CD4-positive, alpha-beta T cell treated with Interleukin-1 beta for 1 hour (primary cell): ENCODE measurements at places on chromosomes 2 and 18.

DNA sequence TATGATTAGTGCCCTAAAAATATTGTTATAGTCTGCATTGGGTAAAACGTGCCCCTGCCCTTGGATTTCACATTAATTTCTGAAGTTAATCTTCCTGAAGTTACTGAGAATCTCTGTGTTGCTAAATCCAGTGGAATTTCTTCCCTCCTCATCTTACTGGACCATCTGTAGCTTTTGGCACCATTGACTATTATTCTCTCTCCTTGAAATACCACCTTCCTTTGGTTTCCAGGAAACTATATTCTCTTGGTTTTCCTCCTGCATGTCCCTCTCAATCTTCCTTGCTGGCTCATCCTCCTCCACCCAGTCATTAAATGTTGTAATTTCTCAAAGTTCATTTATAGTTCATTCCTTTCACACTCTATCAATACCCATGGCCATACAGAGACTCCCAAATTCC lies 110.6 kb upstream of the SLC35G4 start:
- no peak for DNase-seq

DNA sequence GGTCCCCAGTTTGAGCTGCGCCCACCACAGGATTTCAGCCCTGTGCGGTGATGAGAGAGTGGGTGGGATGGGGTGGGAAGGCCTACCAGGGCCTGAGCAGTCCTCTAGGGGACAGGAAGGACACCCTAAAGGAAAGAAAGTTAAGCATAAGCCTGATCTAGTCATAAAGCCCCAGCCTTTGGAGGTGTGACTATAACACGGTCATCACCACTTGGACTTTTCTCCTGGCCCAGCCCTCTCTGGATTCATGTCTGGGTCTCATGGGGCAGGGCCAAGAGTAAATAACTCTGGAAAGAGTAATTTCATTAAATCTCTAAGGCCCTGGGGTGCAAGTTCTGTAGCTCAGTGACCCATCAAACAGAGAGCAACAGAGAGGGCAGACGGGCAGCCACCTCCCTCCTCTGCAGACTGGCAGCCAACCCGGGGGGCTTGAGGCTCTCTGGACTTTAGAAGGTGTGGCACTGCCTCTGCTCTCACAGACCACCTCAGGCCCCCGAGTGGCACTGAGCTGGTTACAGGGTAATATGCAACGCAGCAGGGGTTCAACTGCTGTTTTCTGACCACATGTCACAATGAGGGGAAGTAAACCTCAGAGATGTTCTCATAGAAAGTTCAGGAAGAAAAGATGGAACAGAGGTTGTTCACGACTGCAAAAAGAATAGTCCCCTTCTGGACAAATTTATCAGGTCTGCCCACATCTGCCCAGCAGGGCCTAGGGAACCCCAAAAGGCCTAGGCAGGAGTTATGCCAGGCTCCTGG lies 41.5 kb downstream of the TGFA start:
- no peak for DNase-seq

DNA sequence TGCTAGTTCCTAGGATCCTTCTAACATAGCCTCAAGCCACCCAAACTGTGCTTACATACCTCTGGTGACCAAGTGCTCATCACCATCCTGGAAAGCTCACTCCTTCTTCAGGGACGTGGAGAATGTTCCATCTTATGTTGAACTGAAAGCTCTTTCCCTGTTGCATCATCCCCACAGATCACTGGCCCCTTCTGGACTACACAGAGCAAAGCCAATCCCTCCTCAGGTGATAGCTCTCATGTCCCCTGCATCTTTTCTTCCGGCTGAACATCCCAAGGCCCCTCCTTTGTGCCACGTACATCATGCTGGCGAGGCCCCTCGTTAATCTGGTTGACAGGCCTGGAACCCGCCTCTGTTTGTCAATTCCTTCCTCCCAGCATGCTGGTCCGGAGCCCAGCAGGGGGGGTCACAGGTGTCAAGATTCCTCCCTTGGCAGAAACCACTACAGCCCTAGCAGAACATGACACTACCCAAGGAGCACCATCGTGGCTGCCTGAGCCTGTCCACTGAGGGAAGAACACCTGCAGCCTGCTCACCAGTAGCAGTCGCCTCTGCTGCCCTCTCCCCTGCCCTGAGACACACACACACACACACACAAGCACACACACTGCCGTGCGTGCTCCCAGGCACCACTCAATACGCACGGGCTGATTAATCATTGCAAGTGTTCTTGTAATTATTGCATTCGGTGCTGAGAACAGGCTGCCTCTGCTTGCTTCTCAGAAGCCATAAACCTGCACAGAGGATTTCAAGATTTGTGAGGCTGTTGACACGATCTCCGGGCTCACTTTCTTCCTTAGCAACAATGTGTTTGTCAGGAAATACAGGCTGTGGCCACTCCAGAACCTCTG lies 6.3 kb upstream of the KCNK3 start:
- DNase-seq, result no peak

DNA sequence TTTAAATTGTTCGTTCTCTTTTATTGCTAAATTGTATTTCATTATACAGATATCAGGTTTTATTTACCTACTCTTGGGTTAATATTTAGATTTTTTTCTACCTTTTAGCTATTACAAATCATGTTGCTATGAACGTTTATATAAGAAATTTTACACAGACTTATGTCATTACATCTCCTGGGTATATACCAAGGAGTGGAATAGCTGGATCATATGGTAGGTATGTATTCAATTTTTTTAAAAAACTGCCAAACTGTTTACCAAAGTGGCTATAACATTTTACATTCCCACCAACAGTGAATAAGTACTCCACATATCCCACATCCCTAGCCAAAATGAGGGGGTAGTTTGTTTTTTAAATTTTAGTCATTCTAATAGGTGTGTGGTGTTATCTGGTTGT lies 32.3 kb upstream of the BAZ2B start:
- DNase-seq, result no peak

GRCh38 chr2:186422226-186422625 lies 63.8 kb upstream of the ZC3H15 start:
- DNase-seq, result no peak

- DNase-seq, result no peak
Measured at GRCh38 chr2:16258350-16258749, 318.0 kb downstream of the MYCN start.

DNA sequence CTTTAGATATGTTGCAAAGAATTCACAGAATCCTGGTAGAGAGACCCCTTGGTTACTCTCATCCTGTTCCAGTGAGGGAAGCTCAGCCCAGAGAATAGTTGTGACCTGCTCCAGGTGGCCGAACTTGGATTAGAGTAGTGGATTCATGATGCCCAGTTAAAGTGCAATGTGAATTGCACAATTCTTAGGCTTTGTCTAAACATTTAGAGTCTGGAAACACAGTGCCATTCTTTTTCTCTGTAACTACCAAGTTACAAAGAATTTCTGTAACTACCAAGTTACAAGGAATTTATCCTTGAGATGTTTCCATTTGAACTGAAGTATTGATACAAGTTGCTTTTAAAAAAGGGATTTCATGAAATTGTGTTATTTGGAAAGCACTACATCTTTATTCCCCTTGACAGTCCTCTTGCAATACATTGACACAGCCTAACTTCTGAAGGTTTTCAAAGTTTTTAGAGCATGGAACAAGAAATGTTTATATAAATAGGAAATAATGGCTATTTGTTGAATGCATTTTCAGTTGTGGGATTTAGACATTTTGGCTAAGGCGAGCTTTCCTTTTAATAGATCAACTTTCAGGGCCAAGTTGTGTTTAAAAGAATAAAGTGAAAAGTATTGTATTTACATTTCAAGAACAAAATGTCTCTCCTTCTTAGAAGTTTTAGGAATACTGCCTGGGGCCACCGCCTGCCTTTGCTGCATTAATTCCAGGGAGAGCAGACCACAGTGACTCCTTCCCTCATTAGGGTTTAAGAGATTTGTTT lies 315.0 kb downstream of the LPIN1 start:
- no peak for DNase-seq

- DNase-seq, result no peak
Measured at GRCh38 chr2:97871096-97871780, 124.5 kb downstream of the TMEM131 start.

GRCh38 chr18:11857177-11857887 lies 6.1 kb downstream of the CHMP1B start:
- no peak for DNase-seq
